Kidney (tissue), 22 donors: ENCODE measurements at places on chromosomes 4 and X.

- no peaks in the 10 kb centered on the region for H3K27me3 ChIP-seq
- no peak overlapping the region for H3K27ac ChIP-seq
- H3K4me1 ChIP-seq, result no peaks in the 10 kb centered on the region
- DNase-seq, result no peak
- no peaks in the 10 kb centered on the region for H3K36me3 ChIP-seq
These were observed 101.9 kb downstream of the QRFPR start for GRCh38 chr4:121278811-121279368.

DNA sequence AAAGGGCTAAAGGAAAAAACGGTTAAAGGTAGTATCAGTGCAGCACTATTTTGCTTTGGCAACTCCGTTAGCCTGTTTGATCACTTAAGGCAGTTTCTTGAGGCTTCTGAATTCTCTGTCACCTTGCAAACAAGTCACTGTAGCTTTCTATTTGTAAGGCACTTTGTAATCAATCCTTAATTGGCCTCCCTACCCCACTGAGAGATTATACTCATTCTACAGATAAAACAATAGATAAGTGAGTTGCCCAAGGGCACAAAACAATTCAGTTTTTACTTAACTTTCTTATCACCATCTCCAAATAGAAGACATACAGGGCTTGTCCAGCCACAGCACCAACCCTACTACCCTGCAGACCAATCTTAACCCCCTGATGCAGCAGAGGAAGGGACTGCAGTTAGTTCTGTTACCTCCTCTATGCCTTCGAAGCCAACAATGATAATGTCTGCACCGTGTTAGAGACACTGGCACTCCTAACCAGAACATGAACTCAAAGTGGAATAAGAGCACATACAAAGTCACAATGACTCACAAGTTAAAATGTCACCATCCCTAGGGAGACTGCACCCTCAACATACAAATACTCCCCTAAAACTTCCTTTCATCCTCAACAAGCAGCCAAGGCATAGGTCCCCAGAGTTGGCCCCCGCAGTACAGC lies 1.7 kb downstream of the TMEM185A start:
- no peak for DNase-seq
- H3K36me3 ChIP-seq, result no peaks in the 10 kb centered on the region
- H3K4me3 ChIP-seq, result peak overlapping the region; percentile 34
- no peaks in the 10 kb centered on the region for H3K27me3 ChIP-seq

- no peak overlapping the region for H3K27ac ChIP-seq
- no peaks in the 10 kb centered on the region for H3K27me3 ChIP-seq
- DNase-seq, result no peak
- H3K4me1 ChIP-seq, result no peaks in the 10 kb centered on the region
These were observed 49.2 kb upstream of the SCRG1 start for GRCh38 chr4:173448103-173448502.

DNA sequence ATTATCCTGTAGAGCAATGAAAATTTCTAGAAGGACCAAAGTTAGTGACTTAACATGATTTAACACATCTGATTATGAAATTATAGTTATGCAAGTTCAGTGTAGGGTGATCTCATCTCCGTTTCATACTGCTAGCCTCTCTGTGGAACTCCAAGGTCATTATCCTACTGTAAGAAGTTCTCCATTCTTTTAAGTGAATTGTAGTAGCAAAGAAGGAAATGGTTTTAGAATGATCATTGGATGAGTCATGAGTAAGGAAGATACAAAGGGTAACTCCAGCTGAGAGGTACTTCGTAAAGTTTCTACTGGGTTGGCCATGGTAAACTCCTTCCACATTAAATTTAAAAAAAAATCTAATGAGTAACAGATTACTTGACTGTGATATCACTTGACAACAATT lies 215.0 kb upstream of the GIMD1 start:
- no peak overlapping the region for H3K4me3 ChIP-seq
- H3K27ac ChIP-seq, result no peak overlapping the region
- no peak for DNase-seq

DNA sequence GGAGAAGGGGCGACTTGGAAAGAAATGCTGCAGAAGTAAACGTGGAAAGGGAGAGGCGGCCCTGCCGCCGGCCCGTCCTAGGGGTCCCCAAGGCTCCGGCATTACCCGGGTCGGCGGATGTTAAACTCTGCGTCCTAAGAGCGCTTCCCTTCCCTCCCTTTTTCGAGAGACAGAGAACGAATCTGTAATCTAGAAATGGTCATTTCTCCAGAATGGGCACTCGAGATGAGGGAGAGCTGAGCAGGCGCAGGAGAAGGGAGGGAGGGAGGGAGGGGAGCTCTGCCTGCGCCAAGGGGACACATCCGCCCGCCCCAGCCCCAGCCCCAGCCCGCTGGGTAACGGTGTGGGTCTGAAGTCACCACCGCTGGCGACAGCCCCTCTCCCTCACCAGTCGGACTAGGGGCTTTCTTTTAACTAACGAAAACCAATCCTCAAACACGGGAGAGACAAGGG lies 1.7 kb downstream of the HCFC1 start:
- H3K4me3 ChIP-seq, result peak overlapping the region; percentile 36
- no peaks in the 10 kb centered on the region for H3K27me3 ChIP-seq
- no peaks in the 10 kb centered on the region for H3K4me1 ChIP-seq
- DNase-seq, result peak; percentile 56

DNA sequence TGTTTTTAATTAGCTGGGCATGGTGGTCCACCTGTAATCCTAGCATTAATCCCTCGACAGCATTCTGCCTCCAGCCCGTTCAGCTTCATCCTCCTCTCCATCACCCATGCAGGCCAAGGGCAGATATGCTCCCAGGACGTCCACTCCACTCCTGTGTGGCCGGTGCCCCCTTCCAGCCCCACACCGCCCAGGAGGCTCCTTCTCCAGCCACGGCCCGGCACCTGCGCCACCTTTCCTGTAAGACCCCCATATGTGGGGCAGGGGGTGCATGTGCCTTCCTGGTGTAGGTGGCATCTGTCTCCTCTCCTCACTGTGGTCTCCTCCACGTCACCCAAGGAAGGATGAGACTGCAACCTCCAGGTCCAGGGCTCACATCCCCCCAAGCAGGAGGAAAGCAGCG lies 57.0 kb upstream of the MXD4 start:
- no peaks in the 10 kb centered on the region for H3K36me3 ChIP-seq
- H3K4me1 ChIP-seq, result no peaks in the 10 kb centered on the region
- H3K27me3 ChIP-seq, result no peaks in the 10 kb centered on the region
- no peak overlapping the region for H3K27ac ChIP-seq

DNA sequence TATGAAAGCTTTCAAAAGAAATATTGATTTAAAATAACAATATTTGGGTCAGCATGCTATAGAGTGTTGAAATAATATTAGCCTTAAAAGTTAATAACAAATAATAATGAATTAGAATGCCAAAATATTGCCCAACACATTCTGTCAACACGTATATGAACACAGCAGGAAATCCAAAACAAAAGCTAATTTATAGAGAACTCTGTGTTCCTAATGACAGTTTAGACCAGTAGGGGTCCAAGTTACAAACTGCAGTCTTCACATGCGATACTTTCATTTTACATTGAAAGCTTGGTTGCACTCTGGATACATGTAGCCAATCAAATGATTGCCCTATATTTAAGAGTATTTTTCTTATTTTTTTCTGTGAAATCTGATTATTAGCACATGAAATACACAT lies 274.4 kb downstream of the DCTD start:
- H3K4me3 ChIP-seq, result no peak overlapping the region
- no peaks in the 10 kb centered on the region for H3K4me1 ChIP-seq
- no peak for DNase-seq
- no peaks in the 10 kb centered on the region for H3K27me3 ChIP-seq
- no peaks in the 10 kb centered on the region for H3K36me3 ChIP-seq

- no peaks in the 10 kb centered on the region for H3K4me1 ChIP-seq
- no peaks in the 10 kb centered on the region for H3K36me3 ChIP-seq
- H3K27ac ChIP-seq, result no peak overlapping the region
- H3K4me3 ChIP-seq, result no peak overlapping the region
- no peaks in the 10 kb centered on the region for H3K27me3 ChIP-seq
These were observed 1565.5 kb upstream of the AGA start for GRCh38 chr4:179007755-179008154.

GRCh38 chr4:19241895-19242294 lies 1009.8 kb upstream of the SLIT2 start:
- no peaks in the 10 kb centered on the region for H3K36me3 ChIP-seq
- H3K4me1 ChIP-seq, result no peaks in the 10 kb centered on the region
- DNase-seq, result no peak
- no peaks in the 10 kb centered on the region for H3K27me3 ChIP-seq
- no peak overlapping the region for H3K27ac ChIP-seq

- H3K36me3 ChIP-seq, result no peaks in the 10 kb centered on the region
- H3K4me1 ChIP-seq, result no peaks in the 10 kb centered on the region
- H3K27ac ChIP-seq, result no peak overlapping the region
These were observed 147.5 kb downstream of the STOX2 start for GRCh38 chr4:184052616-184053015.

- H3K4me3 ChIP-seq, result no peak overlapping the region
- no peak overlapping the region for H3K27ac ChIP-seq
- H3K36me3 ChIP-seq, result no peaks in the 10 kb centered on the region
- no peaks in the 10 kb centered on the region for H3K27me3 ChIP-seq
- no peak for DNase-seq
These were observed 37.5 kb upstream of the RASGEF1B start for GRCh38 chr4:81509191-81509590.

DNA sequence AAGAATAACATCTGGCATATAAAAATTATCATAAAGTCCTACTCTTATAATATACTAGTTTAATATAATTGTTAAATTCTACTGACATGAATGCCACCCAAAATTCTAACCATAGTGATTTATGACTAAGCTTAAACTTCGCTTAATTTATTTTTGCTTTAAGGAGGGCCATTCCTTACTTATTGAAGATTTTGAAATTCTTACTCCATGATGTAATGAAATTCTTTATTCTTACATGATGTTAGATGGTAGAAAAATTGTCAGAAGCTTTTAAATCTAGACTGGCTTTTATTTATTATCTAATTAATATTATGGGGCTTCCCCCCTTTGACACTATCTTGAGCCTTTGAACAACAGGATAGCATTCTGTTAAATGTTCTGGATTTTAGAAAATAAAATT lies 19.5 kb upstream of the SUPT20HL2 start:
- no peaks in the 10 kb centered on the region for H3K4me1 ChIP-seq
- no peak overlapping the region for H3K27ac ChIP-seq
- DNase-seq, result no peak
- no peak overlapping the region for H3K4me3 ChIP-seq
- no peaks in the 10 kb centered on the region for H3K27me3 ChIP-seq
- H3K36me3 ChIP-seq, result no peaks in the 10 kb centered on the region

- no peak for DNase-seq
- H3K36me3 ChIP-seq, result no peaks in the 10 kb centered on the region
- no peak overlapping the region for H3K27ac ChIP-seq
- H3K4me1 ChIP-seq, result no peaks in the 10 kb centered on the region
These were observed 32.3 kb downstream of the GRK4 start for GRCh38 chr4:2995546-2996265.

DNA sequence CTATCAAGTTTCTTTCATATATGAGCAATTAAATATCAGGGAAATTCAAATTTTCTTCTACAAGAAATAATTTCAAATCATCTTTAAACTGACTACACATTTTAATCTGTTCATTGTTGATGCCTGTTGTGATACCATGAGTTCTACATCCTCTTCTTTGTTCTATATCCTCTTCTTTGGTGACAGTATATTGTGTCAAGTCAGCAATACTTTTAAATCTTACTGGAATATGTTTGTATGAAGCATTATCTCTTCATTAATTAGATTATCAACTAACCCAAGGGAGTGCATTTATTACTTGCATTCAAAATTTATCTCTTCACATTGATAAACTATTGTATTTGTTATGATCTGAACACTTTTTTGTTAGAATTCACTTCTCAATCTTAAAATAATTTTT lies 275.0 kb upstream of the INTU start:
- H3K27me3 ChIP-seq, result no peaks in the 10 kb centered on the region
- no peak for DNase-seq
- H3K4me1 ChIP-seq, result no peaks in the 10 kb centered on the region
- no peak overlapping the region for H3K27ac ChIP-seq
- no peak overlapping the region for H3K4me3 ChIP-seq

GRCh38 chr4:104494822-104495559 lies at the start of gene CXXC4:
Gene CXXC4, minus strand, starts transcription at chr4:104494894. Its CDS starts 3,092 bp downstream, at chr4:104491802.
- peaks cover 6% of the 10 kb centered on the region for H3K4me1 ChIP-seq
- H3K27me3 ChIP-seq, result no peaks in the 10 kb centered on the region
- H3K27ac ChIP-seq, result peak within 1 kb of the TSS; percentile 72
- peak; percentile 94 for DNase-seq
- peak within 1 kb of the TSS; percentile 66 for H3K4me3 ChIP-seq
- H3K36me3 ChIP-seq, result no peaks in the 10 kb centered on the region

DNA sequence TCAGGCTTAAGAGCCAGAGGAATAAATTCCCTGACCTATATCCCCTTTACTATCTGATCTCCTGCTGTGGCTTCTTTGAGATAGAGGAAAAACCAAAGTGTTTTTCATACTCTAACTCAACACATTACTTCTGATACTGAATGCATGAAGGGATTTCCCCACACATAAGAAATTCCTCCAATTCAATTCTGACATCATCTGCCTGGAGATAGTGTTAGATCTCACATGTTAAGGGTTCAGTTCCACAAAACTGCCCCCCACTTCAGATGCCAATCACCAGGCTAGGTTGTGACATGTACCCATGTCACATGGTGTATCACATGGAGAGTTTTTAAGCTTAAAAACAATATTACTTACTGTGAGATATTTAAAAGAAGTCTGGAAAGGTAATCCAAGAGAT lies 46.8 kb downstream of the GSTCD start:
- no peak for DNase-seq
- no peak overlapping the region for H3K4me3 ChIP-seq
- H3K27ac ChIP-seq, result no peak overlapping the region
- H3K36me3 ChIP-seq, result no peaks in the 10 kb centered on the region
- no peaks in the 10 kb centered on the region for H3K4me1 ChIP-seq

DNA sequence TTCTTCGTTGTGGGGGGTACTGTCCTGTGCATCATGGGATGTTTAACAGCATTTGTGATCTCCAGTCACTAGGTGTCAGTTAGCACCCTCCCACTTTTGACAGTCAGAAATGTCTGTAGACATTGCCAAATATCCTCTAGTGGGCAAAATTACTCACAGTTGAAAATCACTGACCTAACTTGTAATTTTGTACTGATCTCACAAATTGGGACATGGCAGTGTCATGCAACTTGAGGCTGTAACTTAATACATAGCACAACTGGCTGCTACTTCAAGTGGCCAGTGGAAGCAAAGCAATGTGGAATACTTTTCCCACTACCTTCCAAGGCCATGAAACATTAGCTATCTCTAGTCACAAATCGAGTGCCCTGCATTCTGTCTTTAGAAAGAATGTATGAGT lies 23.2 kb upstream of the TSPAN7 start:
- no peaks in the 10 kb centered on the region for H3K36me3 ChIP-seq
- no peaks in the 10 kb centered on the region for H3K27me3 ChIP-seq
- no peak overlapping the region for H3K27ac ChIP-seq
- no peak for DNase-seq
- no peaks in the 10 kb centered on the region for H3K4me1 ChIP-seq
